HL-60 (cell line): ENCODE measurements at places on chromosomes 1 and 21.
A peak's percentile ranks its signal among the peaks of the same experiment; 100 is the strongest.

GRCh38 chr1:177586429-177586828, 383.4 kb downstream of the SEC16B start:
- DNase-seq: no peak

DNA sequence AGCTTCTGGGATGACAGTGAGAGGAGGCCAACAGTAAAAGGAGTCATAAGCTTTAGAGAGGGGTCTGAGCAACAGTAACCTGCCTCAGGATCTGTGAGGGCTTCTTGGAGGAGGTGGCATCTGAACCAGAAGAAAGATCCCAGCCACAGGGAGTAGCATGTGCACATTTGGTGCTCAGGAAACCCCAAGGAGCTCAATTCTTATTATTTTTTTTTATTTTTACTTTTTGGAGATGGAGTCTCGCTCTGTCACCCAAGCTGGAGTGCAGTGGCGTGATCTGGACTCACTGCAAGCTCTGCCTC, 4.7 kb downstream of the THEMIS2 start:
- no peak for DNase-seq

- no peak for DNase-seq
Observed at GRCh38 chr1:238409191-238409850, 518.6 kb upstream of the ZP4 start.

DNA sequence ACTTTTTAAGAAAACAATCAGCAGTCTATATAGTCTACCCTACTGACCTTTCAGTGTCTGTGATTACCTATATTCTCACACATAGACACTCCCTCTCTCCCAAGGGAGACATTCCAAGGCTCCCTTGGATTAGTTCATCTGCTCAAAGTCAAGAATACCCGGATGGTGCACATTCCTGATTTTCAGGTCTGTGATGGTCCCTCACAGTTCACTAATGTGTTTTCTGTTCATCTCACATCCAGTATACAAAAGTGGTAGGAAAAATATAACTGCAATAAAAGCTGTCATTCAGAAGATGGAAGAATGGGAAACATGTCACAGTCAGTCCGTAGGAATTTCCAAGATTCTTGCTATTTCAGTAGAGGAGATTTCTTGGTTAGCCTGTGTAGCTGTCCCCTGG, 224.1 kb upstream of the CACYBP start:
- DNase-seq: no peak

GRCh38 chr1:155979597-155980343, 1.4 kb upstream of the ARHGEF2 start:
- peak; percentile 29 for DNase-seq

- DNase-seq: no peak
Observed at GRCh38 chr1:201618389-201618788, 79.5 kb downstream of the NAV1 start.

DNA sequence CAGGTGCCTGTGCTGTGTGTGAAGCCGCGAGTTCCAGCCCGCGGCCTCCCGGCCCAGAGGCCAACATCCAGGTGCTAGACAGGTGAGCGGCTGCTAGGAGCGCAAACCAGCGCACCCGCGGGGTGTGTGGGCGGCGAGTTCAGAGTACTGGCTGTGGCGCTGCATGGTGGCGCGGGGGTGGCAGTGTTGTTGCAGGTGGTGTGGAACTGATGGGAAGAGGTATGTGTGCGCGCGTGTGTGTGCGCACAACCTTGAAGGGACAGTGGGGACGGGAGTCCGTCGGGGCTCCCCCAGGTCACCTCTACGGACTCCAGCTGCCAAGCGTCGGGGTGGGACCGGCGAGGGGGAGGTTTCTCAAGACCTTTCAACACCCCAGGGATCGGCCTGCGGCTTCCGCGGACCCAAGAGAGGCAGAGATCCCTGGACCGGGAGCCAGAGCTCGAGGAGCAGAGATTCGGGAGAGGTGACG, 433 bp upstream of the DMBX1 start:
- DNase-seq: no peak

DNA sequence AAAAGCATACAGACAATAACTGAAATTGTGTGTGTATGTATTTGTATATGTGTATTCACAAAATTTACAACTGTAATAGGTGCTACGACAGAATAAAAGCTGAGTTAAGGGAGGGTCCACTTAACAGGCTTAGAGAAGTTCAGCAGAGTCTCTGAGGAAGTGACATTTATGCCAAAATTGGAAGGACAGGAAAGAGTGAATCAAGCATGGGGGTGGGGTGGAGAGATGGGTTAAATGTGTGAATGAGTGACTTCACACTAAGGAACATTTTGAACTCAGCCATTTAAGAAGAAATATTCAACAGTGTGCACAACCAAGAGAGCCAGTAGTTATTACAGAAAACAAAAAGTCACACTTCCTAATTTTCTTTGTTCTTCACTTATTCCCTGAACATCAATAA, 53.8 kb upstream of the RGS1 start:
- peak; percentile 12 for DNase-seq

- DNase-seq: no peak
Observed at GRCh38 chr1:50265790-50266314, 157.1 kb downstream of the ELAVL4 start.

DNA sequence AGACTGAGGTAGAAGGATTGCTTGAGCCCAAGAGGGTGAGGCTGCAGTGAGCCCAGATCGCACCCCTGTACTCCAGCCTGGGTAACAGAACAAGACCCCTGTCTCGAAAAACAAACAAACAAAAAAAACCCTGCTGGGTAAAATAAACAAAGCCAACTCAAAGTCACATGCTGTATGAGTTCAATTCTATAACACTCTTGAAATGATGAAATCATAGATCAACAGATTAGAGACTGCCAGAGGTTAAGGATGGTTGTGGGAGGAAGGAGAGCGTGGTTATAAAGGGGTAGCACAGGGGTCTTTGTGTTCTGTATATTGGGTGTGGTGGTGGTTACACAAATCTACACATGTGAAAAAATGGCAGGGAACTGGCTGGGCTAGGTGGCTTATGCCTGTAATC, 62.5 kb downstream of the TAS1R2 start:
- DNase-seq: no peak

- peak; percentile 75 for DNase-seq
Observed at GRCh38 chr1:10494754-10495474, 20.2 kb downstream of the PEX14 start.

DNA sequence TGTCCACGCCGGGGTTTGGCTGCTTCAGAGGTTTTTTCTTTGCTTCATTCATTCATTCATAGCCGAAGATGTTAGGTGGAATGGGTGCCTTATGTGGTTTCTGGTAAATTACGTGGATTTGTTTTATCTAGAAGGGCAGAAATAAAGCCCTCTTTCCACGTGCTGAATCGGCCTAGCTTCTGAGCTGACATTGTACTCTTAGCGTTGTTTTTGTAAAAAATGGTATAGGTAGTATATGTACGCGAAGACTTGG, 1.5 kb downstream of the GALNT2 start:
- DNase-seq: no peak

GRCh38 chr1:46246548-46247435, 771 bp upstream of the RAD54L start:
- DNase-seq: peak; percentile 88

GRCh38 chr1:181151378-181152326, 63.2 kb downstream of the IER5 start:
- no peak for DNase-seq

DNA sequence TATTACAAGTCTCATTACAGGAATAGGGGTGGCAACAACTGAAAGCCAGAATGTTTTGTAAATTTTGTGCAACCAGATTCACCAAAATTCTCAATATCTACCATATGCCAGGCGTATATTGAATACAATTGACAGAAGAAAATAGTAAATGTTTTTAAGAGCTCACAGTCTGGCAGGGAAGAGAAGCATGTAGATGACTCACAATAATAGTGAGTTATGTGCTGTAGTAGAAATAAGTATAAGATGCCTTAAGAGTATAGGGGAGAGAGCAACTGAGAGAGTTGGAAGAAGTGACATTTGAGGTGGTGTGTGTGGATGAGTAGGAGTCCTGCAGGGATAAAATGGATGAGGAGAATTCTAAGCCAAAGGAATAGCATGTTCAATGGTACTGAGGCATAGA, 170.5 kb upstream of the FGGY start:
- DNase-seq: no peak

DNA sequence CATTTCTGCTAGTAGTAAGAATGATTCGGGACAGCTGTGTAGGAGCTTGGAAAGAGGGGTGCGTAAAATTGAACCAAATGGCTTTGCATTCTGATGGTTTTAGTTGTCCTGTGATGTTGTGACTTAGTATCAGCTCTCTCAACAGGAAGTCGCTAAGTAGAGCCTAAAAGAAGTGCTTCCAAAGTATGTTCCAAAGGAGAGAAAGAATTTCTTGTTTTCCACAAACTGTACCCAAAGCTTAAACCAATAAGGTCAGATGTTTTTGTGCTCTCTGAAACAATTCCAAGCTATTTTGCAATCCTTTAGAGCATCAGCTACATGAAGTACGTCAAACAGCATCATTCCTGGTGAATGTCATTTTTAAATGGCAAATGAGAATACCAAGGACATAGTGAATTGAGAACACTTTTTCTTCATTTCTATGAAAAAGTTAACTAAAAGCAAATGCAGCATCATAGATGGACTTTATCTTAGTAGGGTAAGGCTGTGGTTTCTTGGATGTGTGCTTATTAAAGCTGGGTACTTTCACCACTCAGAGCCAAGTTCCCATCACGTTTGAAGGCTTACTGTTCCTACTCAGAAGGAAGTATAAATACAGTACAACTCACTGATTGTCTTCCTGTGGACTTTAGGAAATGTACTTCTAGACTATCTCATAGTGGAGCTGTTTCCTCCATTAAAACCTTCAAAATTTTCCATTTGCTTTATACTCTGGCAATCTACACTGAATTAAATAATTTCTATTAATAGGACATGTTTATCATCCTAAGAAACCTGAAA, 148.6 kb downstream of the C1orf21 start:
- DNase-seq: no peak

DNA sequence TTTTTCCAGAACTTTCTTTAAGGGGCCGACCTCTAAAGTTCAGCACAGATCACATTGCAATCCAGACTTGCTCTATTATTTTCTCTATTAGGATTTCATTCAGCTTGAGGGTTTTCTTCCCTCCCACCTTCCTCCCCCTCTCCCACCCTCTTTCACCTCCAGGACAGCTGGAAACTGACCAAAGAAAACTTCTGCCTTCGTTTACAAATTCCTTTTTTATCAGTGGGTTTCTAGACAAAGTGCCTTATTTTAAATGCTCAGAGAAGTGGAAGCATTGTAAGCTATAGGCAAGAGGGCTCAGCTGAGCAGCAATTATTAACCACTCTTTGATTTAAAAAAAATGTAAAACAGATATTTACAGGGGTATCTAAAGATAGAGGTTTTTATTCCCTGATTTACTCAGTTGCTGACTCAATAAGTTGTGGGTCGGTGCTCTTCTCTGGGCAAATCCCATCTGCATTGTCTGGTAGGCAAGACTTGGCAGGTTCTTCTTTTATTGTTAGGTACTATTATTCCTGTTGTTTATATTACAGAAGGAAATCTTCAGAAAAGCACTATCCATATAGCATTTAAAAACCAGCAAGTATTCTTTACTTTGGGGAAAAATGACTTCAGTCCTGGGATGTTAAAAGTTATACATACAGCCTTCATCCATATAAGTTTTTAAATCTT, 277.0 kb upstream of the C1orf105 start:
- no peak for DNase-seq

DNA sequence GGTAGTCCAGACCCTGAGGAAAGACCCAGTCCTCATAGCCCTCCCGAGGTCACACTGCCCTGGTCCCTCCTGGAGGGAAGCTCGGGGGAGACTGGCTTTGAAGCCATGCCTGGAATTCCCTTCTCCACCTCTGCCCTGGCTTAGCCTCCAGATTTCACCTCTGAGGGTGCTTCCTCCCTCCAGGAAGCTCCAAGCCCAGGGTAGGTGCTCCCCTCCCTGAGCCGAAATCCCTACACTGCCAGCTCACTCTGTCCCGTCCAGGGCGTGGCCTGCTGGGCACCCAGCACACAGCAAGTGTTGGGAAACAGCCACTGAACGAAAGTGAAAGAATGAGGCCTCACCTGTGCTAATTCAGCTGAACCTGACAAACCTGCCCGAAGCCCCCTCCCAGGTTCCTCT, 6.0 kb upstream of the TNFRSF25 start:
- DNase-seq: no peak

GRCh38 chr1:221459558-221459957, 282.3 kb downstream of the DUSP10 start:
- DNase-seq: no peak

- no peak for DNase-seq
Observed at GRCh38 chr1:22636927-22637326, 499 bp downstream of the C1QA start.

DNA sequence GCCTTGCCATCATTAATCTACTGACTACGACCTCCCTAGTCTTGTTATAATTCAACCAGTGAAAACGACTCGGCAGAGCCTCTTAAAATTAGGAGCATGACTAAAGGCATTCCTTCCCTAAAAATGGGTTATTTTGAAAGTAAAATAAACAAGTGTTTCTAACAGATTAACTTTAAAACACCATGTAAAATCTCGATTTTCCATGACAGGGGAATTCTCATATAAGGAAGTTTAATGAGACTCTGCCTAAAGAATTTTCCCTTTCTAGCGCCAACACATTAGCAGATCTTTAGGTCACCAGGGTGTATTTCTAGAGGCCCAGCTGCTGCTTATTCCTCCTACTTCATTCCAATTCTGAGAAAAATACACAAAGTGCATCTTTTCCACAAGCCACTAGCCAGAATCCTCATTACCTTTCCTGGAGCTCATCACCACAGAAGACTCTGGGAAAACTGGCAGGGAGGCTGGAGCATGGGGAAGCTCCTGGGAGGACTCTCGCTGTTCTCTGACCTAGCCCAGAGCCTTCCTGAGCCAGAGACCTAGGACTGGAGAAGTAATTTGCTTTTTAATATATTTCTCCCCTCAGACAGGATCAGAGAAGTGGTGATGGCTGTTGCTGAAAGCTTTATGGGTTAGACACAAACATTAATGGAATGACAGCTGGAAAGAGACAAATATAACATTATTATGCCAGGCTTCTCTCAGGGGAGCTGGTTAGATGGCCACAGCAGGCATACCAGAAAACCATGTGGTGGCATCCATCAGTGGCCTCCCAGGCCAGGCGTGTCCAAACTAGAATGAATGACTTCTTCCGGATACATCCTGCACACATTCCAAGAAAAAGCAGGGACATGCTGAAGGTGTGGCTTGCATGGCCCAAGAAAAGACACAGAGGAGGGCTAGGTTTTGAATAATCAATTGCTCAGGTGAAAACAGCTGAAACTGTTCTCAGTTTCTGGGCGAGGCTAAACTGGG, 63.6 kb upstream of the CTTNBP2NL start:
- DNase-seq: no peak

DNA sequence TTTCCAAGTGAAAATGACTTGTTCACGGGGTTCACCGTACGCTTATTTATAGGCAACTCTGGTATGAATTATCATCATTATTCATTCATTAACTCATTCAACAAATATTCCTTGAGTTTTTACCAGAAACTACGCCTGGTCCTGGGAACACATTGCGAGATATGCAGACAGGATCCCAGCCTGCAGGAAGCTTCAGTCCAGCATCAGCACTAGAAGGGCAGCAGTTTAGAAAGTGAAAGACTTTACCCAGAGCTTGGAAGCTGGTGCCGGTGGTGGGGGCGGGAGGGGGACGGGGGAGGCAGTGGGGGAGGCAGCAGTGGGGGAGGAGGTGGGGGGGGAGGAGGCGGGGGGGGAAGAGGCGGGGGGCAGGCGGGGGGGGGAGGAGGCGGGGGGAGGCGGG, 55.9 kb downstream of the SETD4 start:
- DNase-seq: no peak

GRCh38 chr1:193121616-193122593, at the start of gene CDC73:
Gene CDC73 (plus strand): TSS chr1:193122031. CDS start chr1:193122201, 170 bp downstream.
- peak; percentile 98 for DNase-seq
